Vagina (tissue), 2 donors: ENCODE measurements at places on chromosomes 6 and 20.
A peak's percentile ranks its signal among the peaks of the same experiment; 100 is the strongest.

DNA sequence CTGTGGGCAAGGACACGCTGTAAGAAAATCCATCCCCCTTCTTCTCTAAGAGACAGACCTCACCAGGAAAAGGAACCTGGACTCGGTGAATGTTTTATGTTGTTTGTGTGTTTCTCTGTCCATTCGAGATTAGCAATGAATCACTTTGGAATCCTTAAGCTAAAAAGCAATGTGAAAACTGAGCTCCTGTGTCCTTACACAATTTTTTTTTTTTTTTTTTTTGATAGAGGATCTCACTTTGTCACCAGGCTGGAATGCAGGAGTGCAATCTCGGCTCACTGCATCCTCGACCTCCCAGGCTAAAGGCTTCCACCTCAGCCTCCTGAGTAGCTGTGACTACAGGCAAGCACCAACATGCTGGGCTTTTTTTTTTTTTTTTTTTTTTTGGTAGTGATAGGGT is 32.1 kb downstream of the BFSP1 start:
- no peak for DNase-seq

- no peak for DNase-seq
Observed at GRCh38 chr6:105664931-105665330, 262.0 kb upstream of the PREP start.

DNA sequence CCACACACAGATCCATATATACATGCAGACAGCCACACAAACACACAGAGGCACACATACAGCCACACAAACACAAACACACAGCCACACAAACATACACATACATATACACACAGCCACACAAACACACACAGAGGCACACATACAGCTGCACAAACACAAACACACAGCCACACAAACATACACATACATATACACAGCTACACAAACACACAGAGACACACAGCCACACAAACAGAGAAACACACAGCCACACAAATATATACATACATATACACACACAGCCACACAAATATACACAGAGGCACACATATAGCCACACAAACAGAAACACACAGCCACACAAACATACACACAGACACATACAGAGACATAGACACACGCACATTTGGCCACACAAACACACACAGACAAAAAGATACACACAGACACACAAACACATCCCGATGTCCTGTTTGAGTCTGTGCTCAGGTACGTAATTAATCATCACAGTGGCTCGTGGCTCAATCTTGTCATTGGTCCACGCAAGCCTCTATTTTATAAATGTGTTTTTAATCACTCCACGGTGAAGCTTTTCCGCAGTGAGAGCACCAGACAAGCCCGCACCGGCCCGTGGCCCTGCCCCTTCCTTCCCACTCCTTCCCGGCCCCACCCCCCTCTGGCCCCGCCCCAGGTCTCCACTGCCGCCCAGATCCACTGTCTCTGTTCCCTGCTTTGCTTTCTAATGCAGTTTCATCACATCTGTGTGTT is 135.3 kb downstream of the CDH4 start:
- DNase-seq = no peak

- no peak for DNase-seq
Observed at GRCh38 chr20:52722926-52723688, 249.1 kb upstream of the TSHZ2 start.

DNA sequence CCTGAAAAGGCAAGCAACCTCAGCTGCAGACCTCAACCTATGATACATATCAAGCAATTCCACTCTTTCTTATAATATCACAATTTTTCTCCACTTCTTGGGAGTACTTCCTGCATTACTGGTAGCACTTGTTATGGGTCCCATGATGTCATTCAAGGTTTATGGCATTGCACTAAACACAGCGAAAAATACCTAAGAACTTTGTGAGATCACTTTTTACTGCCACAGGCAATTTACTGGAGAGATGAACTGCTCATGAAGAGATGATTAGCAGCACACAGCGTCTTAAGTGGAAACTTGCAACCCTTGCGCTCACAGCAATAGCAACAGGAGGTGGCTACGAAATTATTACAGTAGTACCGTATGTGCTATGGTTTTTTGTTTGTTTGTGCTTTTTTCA is 19.3 kb upstream of the RIMS4 start:
- no peak for DNase-seq

DNA sequence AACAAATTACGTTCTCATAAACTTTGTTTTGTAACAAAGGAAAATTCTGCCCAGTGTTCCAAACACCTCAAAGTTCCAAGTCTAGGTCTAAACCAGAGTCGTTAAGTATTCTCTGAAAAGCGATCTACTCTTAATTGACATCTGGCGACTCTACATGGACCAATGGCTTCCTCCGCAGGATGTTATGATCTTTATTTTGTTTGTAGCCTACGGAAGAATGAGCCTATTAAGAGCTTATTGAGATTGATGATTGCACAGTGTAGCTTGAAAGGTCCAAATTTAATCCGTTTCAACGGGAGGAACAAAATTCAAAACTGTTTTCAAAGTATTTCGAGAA is 61.1 kb downstream of the FAM217A start:
- DNase-seq = no peak

GRCh38 chr6:63537201-63537958 is 34.9 kb upstream of the LOC128125822 start:
- no peak for DNase-seq

DNA sequence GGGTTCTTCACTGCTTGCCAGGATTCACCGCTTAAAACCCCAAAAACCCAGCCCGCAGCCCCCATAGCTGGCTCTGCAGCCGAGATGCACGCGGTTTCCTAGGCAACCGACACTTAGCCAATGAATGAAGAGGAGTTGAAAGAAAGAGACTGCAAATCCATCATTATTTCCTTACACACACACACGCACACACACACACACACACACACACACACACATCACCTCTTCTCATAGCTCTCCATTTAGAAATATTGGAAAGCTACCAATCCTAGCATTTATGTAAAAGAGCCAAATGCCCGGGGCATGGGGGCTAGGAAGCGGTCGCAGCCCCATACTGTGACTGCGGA is 3.4 kb upstream of the TUBB2B start:
- DNase-seq = no peak

- no peak for DNase-seq
Observed at GRCh38 chr6:144086959-144087358, 8.4 kb downstream of the SF3B5 start.

- peak; percentile 46 for DNase-seq
Observed at GRCh38 chr6:29758761-29759160, 35.5 kb downstream of the HLA-F start.

DNA sequence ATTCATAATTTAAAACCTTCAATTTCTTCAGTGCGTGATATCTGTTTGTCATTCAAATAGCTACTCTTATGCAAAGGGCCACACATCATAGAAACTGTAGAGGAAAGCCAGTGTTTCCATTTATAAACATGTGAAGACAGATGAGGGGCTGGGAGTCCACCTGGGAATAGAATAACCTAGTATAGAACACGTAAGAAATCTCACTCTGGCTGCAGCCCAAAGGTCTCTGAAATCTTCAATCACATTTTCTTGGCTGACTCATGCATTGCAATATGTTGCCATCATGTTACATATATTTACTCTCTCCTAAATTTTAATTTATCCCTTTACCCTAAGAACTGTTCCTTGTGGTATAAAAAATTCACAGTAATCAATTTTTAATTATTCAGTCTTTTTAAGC is 123.2 kb downstream of the ELOVL4 start:
- DNase-seq = no peak

DNA sequence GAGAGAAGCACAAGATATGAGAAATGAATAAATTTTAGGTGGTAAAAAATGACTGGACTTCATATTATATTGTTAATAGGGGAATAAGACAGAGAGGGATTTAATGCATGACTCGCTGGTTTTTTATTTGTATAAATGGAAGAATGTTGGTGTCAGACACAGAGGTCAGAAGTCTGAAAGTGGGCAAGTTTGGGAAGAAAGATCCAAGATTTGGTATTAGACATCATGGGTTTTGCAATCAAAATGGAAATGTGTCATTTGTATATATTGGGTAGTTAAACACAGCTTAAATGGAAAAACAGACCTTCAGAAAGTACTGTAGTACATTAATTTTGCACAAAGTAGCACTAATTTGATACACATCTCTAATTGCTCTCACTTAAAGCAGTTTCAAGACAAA is 96.2 kb downstream of the EYA4 start:
- no peak for DNase-seq

GRCh38 chr20:7984192-7984591 is 35.4 kb downstream of the TMX4 start:
- DNase-seq = no peak

DNA sequence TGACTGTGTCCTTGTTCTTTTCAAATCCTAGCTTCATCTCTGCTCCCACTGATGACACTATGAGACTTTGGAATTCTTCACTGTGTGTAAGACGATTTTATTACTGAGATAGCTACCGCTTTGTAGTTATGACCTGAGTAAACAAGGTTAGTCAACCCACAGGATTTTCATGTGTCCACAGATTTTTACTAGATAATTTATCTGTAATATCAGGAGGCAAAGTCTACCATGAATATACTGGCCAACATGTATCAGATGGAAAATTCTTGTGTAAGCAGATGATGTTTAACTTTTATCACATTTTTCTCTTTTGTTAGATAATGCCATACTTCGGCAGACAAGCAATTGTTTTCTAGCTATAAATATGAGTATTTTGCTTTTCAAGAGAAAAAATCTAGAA is 119.8 kb downstream of the SGK1 start:
- no peak for DNase-seq

DNA sequence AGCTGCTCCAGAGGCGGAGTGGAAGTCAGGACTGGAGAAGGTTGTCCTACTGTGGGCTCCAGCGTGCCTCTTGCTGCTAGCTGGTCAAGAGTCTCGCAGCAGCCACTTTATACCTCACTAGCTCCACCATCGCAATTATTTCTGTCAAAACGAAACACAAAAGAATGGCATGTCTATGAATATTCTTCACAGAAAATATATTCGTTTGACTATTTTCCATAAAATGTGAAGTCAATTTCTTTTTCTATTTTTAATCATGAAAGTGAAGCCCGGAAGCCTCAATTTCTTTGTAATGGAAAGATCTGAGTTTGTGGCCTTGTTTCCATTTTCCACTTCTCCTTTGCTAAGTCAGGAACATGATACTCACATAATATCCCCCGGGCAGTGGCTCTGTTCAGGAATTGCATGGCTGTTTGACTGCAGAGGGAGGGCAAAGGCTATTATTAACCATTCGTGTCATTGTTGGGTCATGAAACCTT is 51.7 kb downstream of the DTD1 start:
- no peak for DNase-seq

- no peak for DNase-seq
Observed at GRCh38 chr6:51514748-51515402, 572.5 kb downstream of the PKHD1 start.

GRCh38 chr6:154956771-154957522 is 38.2 kb upstream of the TIAM2 start:
- no peak for DNase-seq

DNA sequence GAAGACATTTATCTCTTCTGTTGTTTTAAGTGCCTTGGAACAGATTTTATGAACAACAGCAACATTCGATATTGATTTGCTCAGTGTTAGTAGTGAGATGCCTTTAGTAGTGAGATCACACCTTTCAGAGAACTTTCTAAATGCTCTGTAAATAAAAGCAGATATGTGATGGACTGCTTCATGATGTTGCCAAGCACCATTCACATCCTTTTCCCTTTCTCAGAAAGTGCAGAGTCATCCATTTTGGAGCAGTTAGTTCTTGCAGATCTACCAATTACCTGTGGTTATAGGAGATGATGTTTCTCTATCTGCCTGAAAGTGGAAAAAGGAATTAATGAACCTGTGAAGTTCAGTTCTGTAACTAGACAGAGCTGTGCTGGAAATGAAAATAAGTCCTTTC is 27.0 kb downstream of the CBFA2T2 start:
- no peak for DNase-seq

GRCh38 chr6:110446405-110446804 is 30.0 kb downstream of the SLC22A16 start:
- no peak for DNase-seq

GRCh38 chr20:11453430-11453829 is 464.3 kb upstream of the BTBD3 start:
- DNase-seq = no peak
